Activated CD4-positive, alpha-beta T cell treated with anti-CD3 and anti-CD28 coated beads, Interleukin-2, amount 10 ng/mL, durations not matched to agents 7 days and 5 days (primary cell): ENCODE measurements at places on chromosomes 7 and 10. TPM values are rescaled to one million over a fixed set of nuclear protein-coding genes. Genes with fewer than 3 reads are reported as not detected.

The MOGAT3 gene
- total RNA-seq: not detected

The CCDC6 gene
- total RNA-seq: 21.8 TPM

The INMT gene
- total RNA-seq: 1.3 TPM

The LIPJ gene
- total RNA-seq: not detected

The PTN gene
- total RNA-seq: not detected

The TRIM73 gene
- total RNA-seq: 12.4 TPM

The PTER gene
- total RNA-seq: 19.2 TPM

The ANAPC16 gene
- 82.9 TPM for total RNA-seq

The SPAM1 gene
- total RNA-seq: not detected

The SPDYE2 gene
- total RNA-seq: 0.15 TPM

The ABCC2 gene
- 1.0 TPM for total RNA-seq

The JAZF1 gene
- total RNA-seq: 5.2 TPM
